Stomach (tissue), 19 donors: ENCODE measurements at places on chromosomes 13 and 19. TPM values are rescaled to one million over a fixed set of nuclear protein-coding genes. Genes with fewer than 3 reads are reported as not detected.

DNA sequence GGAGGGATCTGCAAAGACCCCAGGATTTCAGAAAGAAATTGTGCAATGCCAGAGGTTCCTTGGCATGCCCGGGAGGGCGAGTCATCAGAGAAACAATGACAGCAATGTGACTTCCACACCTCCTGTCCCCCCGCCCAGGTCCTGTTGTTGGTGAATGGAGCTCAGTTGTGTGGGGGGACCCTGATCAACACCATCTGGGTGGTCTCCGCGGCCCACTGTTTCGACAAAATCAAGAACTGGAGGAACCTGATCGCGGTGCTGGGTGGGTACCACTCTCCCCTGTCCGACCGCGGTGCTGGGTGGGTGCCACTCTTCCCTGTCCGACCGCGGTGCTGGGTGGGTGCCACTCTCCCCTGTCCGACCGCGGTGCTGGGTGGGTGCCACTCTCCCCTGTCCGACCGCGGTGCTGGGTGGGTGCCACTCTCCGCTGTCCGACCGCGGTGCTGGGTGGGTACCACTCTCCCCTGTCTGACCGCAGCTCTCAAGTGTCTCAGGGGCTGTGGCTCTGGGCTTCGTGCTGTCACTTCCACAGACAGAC lies 5.2 kb upstream of the F10 start:
- no peak for DNase-seq

DNA sequence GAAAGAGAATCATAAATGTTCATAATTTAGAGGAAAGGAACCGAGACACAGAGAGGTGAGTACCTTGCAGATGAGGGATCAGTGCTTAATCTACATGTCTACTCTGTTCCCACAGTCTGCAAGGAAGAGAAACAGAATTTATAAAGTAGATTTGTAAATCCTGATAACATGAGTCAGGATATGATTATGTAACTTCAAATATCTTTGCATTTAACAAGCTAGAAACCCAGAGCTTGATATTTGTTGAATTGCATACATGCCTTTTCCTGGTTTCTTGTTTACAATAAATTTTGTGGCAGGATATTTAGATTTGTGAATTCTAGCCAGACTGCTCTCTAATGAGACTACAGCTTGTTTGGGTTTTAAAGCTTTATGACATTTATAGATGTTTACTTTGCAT lies 219.2 kb downstream of the ENOX1 start:
- DNase-seq = no peak

DNA sequence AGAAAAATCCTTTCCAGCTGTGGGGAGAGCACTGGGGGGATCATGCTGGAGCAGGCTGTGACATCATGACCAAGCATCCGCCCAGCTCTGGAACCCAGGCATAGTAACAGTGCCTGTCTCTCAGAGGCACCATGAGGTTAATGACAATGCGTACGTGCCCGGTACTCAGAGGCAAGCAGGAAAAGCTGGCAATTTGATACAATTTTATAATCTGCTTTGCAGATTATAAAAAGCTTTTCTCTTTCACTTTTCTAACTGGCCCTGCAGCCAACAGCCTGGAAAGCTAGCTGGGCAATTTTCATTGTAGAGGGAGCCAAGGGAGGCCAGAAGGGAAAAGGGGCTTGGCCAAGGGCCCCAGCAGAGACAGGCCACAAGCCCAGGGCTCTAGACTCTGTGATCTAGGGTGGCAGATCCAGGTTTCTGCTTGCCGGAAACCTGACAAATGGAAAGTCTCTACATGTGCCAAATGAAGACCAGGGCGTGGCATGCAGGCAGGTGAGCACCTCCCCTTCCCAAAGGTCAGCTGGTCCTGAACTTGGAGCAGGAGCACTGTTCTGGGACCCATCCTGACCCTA lies 22.7 kb downstream of the VRK3 start:
- DNase-seq = no peak

DNA sequence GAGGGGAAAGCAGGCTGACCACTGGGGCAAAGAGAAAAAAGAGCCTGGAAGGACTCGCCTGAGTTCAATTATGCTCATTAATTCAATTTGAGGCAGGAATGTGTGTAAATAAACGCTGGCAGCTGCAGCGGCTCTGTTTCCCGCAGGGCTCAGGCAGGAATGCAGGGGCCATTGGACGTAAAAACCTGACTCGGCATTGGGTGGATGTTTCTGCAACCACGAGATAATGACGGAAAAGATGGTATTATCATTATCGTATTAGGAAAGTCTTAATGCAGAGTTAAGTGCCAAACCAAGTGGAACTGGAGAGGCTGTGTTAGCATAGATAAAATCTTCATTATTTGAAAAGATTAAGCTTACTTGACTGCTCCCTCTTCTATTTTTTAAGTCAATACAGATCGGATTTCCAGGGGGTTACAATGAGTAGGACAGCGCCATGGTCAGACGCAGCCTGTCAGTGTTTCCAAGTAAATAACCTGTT lies 169.8 kb downstream of the SHISA2 start:
- DNase-seq = peak; percentile 71

DNA sequence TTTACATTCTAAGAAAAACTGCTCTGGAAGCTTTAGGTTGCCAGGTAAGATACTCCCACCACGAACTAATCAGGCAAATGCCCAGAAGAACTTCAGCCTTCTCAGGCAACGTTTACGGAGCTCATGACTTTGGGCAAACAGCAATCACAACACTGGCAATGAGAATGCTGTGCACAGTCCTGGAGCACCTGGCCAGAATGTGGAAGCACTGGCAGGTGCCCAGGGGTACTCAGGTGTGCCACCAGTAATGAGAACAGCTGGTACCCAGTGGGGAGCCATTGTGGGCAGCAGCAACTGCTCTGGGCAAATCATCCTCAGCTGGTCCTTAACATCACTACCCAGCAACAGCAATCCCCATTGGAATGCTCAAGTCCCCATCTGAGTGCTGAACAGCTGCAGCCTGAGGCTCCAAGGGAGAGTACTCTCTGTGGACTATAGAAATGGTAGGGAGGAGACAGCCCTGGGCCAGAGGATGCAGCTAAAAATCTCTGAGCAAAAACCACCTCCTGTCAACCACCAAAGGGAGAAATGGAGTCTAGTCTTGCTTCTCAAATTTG lies 210.0 kb downstream of the FOXO1 start:
- DNase-seq = no peak

DNA sequence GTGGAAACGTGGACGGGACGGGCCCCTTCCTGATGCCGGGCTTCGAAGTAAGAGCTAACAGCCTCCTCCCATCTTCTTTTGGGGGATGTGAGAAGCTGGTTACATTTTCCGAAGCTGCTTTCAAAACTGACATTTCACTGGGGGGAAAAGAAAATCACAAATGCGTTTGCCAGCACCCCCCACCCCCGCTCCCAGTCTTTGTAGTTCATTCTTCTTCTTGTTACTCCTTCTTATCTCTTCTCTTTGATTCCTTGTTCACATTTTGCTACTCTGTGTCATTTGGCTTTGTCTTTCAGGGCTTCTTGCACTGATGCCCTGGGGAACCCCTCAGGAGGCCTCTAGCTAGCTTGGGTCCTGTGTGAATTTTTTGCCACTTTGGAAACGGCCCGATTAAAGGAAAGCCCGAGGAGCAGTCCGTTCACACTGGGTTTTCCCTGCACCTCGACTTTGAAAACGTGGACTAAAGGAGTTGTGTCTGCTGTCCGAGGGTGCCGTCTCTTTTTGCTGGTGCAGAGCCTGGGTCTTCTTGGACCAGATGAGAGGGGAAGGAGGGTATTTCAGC lies 1.3 kb downstream of the CARM1 start:
- no peak for DNase-seq

- no peak for DNase-seq
Observed at GRCh38 chr13:87128036-87128435, 543.1 kb upstream of the SLITRK5 start.

GRCh38 chr13:29640665-29641064 lies 45.2 kb upstream of the SLC7A1 start:
- no peak for DNase-seq

DNA sequence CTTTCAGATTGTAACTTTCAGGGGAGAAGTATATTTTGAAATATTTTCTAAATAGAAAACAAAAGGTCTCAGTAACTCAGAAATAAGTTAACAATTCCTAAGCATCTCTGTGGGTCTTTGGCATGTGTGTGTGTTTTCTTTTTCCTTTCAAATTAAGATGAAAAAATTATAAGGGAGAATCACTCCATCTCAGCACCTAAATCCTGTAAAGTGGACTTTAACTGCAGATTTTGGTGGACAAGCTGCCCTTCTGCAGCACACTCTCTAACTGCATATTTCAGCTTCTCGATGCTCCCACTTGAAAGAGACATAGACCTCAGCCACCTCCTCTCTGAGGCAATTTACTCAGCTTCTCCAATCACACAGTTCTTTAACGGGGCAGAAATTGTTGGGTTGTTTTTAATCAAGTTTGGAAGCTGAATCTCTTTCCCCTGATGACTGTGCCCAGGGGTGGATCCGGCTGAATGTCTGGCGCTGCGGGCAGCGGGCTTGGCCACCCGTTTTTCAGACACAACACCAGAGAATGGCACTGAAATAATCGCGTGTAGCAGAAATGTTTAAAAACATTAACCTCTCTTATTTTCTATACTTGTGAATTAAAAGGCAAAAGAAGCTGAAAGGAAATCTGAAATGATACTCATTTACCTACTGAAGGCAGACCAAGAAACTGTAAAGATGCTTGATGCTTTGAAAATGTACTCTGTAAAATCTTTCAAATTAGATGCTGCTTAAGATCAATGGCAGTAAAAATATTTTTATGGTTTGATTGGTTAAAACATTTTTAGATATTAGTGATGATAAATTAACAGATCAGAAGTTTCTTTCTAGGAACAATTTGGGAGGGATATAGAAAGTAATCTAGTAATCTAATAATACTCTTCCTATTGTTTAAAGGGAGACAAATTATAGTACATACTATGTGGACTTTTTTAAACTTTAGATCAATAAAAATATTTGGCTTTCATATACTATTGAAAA lies 12.4 kb downstream of the ZIC2 start:
- DNase-seq = peak; percentile 10

DNA sequence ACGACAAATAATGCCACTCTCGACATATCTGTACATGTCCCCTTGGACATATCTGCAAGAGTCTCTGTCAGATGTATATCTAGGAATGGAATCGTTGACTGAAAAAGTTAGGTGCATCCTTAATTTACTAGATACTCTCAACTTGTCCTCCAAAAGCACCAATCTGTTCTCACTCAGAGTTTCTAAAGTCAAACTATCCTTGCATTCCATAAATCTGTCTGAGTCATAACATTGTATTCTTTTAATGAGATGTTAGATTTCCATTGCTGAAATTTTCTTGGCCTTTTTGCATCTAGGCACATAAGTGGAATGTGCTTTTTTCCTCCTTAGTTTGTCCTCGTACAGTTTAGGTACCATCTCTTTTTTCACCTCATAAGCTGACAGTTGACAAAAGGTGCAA lies 139.8 kb downstream of the PTPRS start:
- no peak for DNase-seq

GRCh38 chr19:7720351-7720750 lies 11.6 kb downstream of the CLEC4G start:
- no peak for DNase-seq

DNA sequence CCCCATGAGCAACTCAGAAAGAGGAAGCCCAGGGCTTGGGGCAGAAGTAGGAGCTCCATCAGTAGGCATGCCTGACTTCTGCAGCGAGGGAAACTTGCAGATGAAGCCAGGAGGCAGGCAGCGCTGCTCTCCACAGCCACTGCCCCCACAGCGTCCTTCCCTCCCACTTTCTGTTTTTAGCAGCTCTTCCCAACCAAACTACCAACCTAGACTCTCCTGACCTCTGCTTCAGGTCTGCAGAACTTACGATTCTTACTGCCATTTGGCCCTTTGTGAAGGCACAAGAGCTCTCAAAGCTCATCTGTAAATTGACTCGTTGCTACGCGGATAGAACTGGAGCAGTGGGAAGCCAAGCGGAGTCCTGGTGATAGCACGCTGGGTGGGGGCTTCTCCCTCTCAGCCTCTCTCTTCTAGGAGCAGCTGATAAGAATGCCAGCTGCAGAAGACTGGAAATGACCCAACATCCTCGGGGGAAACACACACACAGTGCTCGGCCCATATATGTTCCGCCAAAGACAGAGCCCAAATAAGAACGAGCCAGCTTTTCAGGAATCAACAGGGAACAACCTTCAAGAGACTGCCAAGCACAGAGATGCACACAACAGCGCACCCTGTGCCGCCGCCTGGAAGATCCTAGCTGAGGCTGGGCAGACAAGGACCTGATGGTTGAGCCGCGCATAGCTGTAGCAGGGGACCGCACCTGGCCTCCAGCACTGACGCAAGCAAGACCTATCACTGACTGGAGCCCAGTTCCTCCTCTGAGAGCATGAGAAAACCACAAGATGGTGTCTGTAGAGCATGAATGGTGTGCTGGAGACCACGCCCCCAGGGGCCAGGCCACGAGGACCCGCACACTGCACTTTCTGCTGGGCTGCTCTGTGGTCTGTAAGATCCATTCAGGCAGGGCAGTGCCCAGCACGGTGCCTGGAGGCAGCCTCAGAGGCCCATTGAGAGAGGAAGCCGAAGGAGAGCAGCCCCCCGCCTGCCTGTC lies 15.9 kb upstream of the SLC35E1 start:
- DNase-seq = no peak

DNA sequence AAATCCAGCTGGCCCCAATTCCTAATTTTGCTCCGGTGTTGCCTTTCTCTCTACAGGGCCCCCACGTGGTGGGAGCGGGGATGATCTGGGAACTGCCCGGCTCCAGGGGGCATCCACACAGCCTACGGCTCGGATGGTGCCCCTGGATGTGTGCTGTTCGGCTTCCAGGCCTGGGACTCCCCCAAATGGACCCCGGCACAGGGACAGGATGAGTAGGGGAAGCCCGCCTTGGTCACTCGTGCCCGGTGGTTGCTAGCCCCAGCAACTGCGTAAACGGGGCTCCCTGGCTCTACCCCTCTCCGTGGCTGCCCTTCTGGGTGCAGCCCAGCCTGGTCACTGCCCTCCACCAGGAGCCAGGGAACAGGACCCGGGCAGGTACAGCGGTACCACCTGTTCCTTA lies 111.5 kb downstream of the TEX26 start:
- no peak for DNase-seq

DNA sequence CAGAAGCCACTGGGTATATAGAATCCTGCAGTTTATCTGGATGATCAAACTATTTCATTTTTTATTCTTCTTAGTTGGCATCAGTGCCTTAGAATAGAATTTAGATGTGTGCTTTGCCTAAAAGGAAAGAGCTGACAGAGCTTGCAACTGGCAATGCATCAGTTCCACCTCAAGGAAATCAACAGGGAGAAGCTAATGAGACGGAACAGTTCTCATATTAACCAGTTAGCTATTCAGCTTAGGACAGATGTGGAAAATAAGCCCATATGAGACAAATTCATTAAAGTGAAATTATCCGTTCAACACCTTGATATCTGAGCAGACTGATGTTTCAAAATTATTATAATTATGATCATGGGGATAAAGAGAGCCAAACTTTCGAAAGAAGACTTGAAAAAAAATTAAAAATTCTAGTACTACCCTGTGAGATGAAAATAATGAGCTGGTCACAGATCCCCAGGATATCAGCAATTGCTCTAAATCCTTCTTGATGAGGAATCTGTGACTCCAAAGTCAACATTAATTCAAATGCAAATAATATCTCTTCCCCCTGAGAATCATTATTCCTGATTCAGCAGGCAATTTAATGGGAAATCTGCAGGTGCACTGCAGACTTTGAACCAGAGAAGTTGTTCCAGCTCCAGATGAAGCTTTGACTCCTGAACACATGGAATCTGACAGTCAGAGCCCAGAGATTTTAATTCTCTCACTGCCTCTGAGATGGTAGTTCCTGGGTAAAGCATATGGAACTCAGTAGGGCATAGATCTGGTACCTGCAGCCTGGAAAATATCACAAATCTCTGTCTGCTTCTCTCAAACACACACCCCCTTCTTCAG lies 486.8 kb downstream of the FOXO1 start:
- no peak for DNase-seq

The INSL3 gene
- not detected for total RNA-seq

The SIGLECL1 gene
- total RNA-seq = not detected

The PNMA8A gene
- total RNA-seq = not detected

The CALR3 gene
- total RNA-seq = not detected

The ZNF793 gene
- total RNA-seq = 19.3 TPM
